ENCODE measurements at places on chromosomes 5 and 9.

GRCh38 chr9:133581011-133581410 lies 28.2 kb downstream of the FAM163B start:
- H3K4me1 ChIP-seq: no peaks in the 10 kb centered on the region
- no peak overlapping the region for H3K4me3 ChIP-seq
- peaks cover 44% of the 10 kb centered on the region for H3K27me3 ChIP-seq

GRCh38 chr9:135321580-135321979 lies 158.0 kb upstream of the PPP1R26 start:
- no peaks in the 10 kb centered on the region for H3K36me3 ChIP-seq
- no peaks in the 10 kb centered on the region for H3K4me1 ChIP-seq
- H3K4me3 ChIP-seq: no peak overlapping the region
- DNase-seq: no peak
- H3K27me3 ChIP-seq: no peaks in the 10 kb centered on the region

DNA sequence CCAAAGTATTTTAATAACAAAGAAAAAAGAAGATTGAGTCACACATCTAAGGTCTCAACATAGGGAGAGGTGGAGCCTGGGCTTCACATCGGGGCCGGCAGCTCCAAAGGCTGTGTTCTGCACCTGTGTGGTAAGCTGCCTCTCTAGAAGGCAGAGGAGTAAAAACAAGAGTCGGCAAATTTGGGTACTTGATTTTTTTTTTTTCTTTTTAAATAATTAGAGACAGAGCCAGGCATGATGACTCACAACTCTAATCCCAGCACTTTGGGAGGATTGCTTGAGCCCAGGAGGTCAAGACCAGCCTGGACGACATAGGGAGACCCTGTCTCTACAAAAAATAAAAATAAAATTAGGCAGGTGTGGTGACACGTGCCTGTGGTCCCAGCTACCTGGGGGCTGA lies 4.7 kb downstream of the URM1 start:
- H3K36me3 ChIP-seq: peaks cover 26% of the 10 kb centered on the region
- H3K4me3 ChIP-seq: no peak overlapping the region
- H3K27ac ChIP-seq: no peak overlapping the region
- H3K27me3 ChIP-seq: no peaks in the 10 kb centered on the region

DNA sequence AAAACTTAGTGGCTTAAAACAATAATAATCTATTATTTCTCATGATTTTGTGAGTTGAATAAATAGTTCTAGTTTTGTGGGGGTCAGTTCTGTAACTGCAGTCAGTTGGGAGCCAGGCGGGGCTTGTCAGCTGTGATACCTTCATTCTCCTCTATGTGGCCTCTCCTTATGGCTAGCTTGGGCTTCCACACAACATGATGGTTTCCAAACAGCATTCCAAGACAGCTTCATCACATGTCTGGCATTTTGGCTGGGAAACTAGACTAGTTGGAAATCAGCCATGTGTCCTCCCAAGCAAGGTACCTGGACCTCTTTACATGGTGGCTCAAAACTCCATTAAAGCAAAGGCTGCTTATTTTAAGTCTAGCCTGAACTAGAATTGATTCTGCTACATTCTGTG lies 61.4 kb upstream of the RANBP3L start:
- H3K27me3 ChIP-seq: peaks cover 5% of the 10 kb centered on the region
- no peaks in the 10 kb centered on the region for H3K4me1 ChIP-seq
- no peak for DNase-seq
- H3K4me3 ChIP-seq: no peak overlapping the region
- H3K36me3 ChIP-seq: no peaks in the 10 kb centered on the region
